Skeletal muscle cell (primary cell): ENCODE measurements at places on chromosomes 12 and 14.

GRCh38 chr12:19158923-19159322, 29.4 kb downstream of the PLEKHA5 start:
- DNase-seq, result no peak

- no peak for DNase-seq
These were observed 35.2 kb upstream of the IFT81 start for GRCh38 chr12:110088936-110089335.

GRCh38 chr14:58722441-58722840, 84.7 kb downstream of the DACT1 start:
- DNase-seq, result no peak

GRCh38 chr14:50977863-50978528, 33.7 kb upstream of the PYGL start:
- DNase-seq, result no peak

DNA sequence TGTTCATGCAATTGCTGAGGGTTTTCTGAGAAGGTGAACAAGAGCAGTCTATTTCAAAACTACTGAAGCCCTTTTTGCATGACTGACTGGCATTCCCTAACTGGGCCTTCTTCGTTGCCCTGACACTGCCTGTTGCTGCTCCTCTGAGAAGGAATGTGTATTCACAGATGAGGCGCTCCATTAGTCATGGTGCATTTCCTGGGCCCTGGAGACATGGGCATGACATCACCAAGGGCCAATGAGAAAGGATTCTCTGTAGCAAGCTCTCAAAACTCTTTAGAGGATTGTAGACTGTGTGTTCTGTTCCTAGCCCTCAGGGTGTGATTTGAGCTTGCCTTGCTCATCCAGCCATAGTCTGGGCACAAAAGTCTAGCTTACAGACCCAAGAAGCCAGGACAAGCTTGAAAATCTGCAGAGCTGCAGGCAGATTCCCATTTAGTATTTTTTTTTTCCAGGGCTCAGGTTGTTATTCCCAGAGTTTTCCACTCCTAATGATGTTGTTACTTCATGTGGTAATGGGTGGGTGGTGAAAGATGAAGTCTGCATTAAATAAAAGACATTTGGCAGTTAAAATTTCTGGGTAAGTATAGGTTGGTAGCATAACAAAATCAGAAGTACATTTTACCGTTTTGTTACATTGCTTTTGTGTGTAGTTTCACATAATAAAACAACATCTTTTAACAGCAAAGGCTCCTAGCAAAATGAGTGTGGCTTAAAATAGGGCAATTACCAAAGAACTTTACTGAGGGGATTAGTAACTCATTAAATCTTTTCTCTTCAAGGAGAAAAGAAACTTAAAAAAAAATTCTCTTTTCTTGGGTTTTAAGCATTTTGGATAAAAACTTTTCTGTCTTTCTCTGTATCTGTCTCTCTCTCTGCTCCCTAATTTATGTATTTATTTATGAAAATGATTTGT, 318.4 kb downstream of the RAD51B start:
- peak; percentile 87 for DNase-seq

DNA sequence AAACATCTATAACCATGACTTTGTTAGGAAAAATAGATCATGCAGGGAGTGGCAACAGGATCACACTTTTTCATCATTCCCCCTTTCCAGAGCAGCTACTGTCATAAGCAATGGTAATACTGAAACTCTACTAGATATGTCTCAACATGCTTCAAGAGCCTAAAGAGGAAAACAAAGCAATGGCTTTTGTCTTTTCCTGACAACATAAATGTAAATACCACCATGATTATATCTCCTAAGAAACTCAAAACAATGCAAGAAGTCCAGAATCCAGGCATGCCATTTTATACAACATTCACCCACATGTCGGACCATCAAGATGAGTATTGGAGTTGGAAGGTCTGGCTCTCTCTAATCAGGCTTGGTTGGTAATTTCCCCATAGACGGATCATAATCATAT, 78.7 kb downstream of the KIF21A start:
- DNase-seq, result no peak

GRCh38 chr14:90727082-90727481, 89.1 kb downstream of the TTC7B start:
- no peak for DNase-seq

DNA sequence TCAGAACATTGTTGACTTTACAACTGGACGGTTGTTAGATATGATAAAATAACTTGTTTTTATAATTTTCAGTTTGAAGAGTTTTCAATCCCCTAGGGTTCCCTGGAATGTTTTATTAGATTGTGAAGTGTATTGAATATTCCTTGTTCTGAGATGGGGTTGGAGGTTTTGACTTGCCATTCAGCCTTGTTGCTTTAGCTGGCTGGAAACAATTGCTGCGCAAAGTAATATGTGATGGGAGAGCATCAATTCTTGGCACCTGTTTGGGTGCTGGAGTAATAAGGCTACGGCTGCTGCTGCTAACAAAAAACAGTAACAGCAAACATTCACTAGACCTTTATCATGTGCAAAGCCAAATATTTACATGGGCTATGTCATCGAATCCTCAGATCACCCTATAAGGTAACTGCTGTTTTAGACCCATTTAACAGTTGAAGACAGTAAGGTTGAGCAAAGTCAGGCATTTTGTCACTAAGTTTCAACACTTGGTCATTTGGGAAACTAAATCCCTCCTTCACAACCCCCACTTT, 241.0 kb upstream of the TBX3 start:
- DNase-seq, result no peak

- no peak for DNase-seq
These were observed at the start of gene VWF for GRCh38 chr12:6124411-6125309. VWF (minus strand) TSS chr12:6124670; CDS start chr12:6123196, 1,474 bp downstream.

- DNase-seq, result no peak
These were observed at the start of gene SOCS2 for GRCh38 chr12:93571925-93572711. SOCS2 (plus strand) TSS chr12:93572675; CDS start chr12:93572898, 223 bp downstream.

DNA sequence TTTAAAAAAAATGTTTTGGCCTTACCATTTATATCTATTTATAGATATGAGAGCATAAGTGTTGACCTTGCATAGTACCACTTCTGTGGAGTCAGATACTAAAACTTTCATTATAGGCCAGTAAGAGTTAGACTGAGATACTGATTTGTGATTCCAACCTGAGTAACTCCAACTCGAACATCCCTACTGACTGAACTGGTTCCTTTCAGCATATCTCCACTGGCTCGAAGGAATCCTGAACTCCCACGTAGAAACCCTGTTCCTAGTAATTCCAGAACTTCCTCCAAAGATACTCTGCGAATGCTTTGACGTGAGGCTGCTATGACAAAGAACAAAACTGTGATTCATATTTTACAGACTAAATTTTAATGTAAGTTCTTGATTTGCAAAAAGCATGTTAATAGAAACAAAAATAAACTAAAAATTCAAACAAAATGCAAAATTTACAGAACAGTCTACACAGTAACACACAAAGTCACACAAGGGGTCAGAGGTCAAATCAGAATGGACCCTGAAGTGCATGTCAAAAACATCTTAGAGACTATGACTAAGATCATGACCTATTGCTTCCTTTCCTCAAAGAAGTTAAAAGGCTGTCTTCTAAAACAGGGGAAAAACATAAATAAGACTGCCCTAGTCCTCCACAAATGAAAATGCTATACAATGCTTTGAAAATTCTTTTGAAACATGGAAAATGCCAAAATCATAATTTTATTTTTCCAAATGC, 31.5 kb downstream of the HEATR5A start:
- DNase-seq, result no peak

DNA sequence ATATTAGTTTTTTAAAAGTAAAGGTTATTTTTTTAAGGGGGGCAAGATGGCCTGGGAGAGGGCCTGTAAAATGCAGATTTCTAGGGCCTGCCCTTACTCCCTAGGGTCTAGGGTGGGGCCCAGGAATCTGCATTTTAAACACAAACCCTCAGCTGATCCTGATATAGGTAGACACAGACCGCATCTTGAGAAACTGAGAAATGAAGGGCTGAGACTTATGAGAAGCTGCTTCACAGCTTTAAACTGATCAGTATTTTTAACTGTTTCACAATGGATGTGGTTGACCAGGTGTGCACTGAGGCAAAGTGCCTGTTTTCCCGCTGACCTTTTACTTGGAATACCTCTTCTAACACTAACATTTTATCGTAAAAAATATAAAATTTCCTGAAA, 84.0 kb downstream of the CCDC88C start:
- DNase-seq, result no peak

DNA sequence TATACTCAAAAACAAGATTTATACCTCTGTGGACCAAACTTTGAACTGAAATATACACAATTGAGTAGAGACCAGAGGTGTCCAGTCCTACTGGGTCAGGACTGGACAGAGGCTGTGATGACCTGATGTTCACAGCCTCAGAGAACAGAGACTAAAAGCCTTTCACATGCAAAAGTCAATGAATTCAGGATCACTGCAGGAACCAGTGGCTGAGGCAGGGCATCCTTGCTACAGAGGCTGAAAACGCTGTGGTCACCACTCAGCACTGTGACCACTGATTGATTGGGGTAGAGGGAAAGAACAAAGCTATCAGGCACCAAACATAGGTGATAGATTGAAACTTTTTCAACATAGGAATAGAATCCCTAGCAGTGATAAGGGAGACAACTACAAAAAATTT, 25.1 kb downstream of the GRIP1 start:
- DNase-seq, result no peak
